ENCODE measurements at places on chromosomes 1 and 21.

GRCh38 chr21:27476696-27477095 lies 509.8 kb upstream of the ADAMTS5 start:
- DNase-seq = no peak

GRCh38 chr1:197127246-197127912 lies 19.1 kb downstream of the ASPM start:
- DNase-seq = no peak

DNA sequence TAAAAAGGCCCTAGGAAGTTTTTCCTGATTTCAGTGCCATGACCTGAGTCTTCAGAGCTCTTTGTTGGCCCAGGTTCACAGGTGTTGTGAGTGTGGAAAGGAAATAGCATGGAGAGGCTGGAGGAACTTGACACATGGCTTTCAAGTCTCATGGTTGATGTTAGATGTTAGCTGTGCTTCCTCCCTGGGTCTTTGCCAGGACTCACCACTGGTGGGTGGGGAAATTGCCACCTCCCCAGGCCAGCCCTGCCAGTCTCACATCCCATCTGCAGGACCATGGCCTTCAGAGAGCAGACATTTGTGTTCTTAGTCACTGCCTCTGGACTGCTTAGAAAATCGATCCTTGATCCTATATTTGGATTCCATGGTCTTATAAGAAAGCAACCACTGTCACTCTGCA lies 383.2 kb downstream of the DISC1 start:
- no peak for DNase-seq

DNA sequence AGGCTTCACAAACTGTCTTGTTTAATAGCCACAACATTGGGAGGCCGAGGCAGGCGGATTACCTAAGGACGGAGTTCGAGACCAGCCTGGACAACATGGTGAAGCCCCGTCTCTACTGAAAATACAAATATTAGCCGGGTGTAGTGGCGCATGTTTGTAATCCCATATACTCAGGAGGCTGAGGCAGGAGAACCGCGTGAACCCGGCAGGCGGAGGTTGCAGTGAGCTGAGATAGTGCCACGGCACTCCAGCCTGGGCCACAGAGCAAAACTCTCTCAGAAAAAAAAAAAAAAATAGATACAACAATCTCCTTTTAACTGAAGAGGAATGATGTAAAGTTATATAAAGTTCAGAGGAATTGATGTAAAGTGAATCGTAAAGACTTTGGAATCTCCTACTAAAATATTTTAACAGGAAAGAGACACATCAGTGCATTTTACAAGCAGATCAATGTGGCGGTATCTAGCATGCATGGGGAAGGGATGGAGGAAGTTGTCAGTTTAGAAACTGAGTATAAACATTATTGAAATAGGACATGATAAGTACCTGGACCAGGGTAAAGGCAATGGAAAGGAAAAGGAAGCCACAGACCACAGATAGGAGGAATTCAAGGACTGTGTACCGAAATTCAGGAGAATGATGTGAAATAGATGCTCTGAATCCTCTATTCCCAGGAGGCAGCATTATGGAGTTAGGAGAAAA lies 41.5 kb downstream of the PTPRC start:
- peak; percentile 54 for DNase-seq

GRCh38 chr1:214361636-214362035 lies 80.7 kb downstream of the SMYD2 start:
- DNase-seq = no peak

- DNase-seq = no peak
Observed at GRCh38 chr1:202680586-202681352, 29.5 kb downstream of the SYT2 start.

GRCh38 chr1:63632110-63632509 lies 38.9 kb downstream of the PGM1 start:
- no peak for DNase-seq

- no peak for DNase-seq
Observed at GRCh38 chr21:42235593-42235992, 16.7 kb downstream of the ABCG1 start.

GRCh38 chr1:43952731-43953346 lies 6.1 kb downstream of the IPO13 start:
- DNase-seq = no peak

DNA sequence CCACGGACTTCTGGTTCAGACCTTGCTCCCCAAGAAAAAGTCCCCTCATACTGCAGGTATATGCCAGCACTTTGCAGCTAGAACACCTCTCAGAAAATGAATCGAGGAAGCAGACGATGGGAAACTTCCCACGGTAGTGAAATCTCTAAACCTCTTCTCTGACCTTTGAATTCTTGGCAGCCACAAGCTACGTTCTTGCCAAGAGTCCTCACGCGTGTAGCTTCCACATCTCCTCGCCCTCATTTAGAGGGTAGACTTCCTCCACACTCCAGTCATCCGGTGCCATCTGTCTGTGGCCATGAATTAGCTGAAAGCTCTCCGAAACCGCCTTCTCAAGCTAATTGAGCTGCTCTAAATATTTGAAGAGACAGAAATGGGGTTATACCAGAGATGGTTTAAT lies 127.8 kb downstream of the RGS7 start:
- DNase-seq = no peak

GRCh38 chr1:164560121-164560541 lies 1.1 kb downstream of the PBX1 start:
- DNase-seq = no peak

GRCh38 chr1:65355031-65355712 lies 45.8 kb downstream of the DNAJC6 start:
- DNase-seq = no peak

- peak; percentile 74 for DNase-seq
Observed at GRCh38 chr1:193457676-193458075, 271.3 kb upstream of the B3GALT2 start.

DNA sequence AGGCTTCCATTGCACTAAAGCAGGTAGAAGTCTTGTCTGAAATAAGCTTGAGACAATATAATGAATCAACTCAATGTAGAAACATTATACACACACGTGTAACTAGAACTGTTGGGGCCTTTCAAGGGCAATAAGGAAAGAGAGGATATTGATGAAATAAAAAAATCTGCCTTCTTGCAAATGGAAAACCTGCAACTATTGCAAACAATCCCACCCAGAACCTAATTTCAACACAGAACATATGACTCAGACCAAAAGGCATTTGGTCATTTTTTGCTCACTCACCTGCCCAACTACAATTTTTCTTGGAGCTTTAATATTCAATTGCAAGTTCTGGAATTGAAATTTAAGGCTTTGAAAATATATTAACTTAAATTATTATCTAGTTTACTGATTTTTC lies 900.1 kb downstream of the TTLL7 start:
- no peak for DNase-seq

DNA sequence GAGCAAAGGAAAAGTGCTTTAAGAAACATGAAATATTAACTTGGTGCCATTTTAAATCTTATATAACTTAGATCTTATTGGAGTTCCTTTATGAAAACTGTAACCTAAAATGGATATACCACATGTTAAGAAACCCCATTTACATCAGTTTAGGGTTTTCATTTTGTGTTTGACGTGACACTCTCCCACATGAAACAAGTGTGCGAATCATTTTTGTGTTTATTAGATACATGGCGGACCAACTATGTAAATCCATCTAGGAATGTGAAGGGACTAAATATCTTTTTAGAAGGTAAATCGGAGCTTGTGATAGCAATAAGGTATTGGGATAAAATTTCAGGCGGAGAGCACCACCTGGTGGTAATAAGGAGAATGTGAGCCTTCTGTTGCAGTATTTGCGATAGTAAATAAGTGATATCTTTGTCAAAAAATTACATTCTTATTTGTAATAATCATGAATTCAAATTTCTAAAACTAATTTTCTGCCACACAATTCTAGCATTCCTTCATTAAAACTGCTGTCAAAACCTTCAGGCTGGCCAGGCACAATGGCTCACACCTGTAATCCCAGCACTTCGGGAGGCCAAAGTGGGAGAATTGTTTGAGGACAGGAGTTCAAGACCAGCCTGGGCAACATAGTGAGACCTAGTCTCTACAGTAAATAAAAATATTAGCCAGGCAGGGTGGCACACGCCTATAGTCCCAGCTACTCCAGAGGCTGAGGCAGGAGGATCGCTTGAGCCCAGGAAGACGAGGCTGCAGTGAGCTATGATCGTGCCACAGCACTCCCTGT lies 31.3 kb downstream of the SMAP2 start:
- DNase-seq = peak; percentile 76

- no peak for DNase-seq
Observed at GRCh38 chr1:81021134-81021533, 779.6 kb upstream of the ADGRL2 start.

DNA sequence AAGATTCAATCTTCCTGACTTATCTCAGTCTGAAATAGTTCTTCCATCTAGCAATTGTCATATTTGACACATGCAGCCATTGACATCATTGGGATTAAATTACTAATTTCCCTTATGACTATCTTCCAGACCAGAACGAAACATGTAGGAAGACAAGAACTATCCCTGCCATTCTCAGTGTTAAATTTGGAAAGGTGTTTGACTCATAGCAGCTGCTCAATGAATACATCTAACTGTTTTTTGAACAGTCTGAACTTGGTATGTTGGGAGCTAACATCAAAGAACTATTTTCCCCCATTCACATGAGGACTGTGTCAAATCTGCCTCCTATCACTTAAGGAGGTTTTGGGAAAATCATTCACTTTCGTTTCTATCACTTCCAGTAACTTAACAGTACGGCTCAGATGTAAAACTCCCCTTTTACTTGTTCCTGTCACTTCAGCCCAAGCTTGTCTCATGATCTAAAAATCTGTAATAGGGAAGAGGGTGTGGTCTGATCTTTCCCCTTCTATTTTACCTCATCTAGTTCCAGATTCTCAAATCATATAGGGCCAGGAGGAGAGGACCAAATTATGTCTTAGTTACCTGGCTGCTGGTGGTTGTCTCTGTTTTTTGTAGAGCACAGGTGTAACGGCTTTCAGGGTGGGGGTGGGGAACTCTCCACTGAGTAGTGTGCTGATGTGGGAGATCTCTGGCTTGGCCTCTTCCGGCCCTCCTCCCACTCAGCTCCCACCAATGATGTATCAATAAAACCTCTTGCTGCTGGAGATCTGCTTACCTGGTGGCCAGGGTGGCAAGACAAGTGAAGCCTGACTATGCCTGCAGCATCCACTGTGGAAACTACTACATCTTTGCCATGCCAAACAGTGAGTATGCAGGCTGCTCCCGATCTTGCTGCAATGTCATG lies 26.2 kb upstream of the SLAMF1 start:
- peak; percentile 31 for DNase-seq

- DNase-seq = no peak
Observed at GRCh38 chr21:27158967-27159366, 192.1 kb upstream of the ADAMTS5 start.

GRCh38 chr1:81029266-81029665 lies 771.5 kb upstream of the ADGRL2 start:
- DNase-seq = no peak

GRCh38 chr1:56931211-56931610 lies 34.6 kb downstream of the C8B start:
- DNase-seq = no peak

DNA sequence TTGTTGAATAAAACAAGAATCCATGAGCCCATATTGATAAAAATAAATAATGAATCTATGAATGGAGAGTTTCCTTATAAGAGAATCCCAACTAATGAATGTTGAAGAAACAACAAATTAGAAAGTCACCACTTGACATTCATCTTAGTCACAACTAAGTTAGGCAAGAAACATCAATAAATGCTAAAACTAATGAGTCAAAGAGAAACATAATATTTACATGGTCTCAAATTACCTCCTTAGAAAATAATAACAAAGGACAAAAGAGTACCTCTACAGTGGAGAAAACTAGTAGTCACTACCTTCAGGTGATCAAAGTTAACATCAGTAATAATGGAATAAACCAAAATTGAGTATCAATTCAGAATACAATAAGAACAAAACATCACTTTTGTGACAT lies 93.5 kb downstream of the AKT3 start:
- no peak for DNase-seq

- no peak for DNase-seq
Observed at GRCh38 chr1:164466429-164466828, 92.6 kb upstream of the PBX1 start.

GRCh38 chr1:65769636-65770035 lies 23.1 kb upstream of the PDE4B start:
- DNase-seq = no peak

DNA sequence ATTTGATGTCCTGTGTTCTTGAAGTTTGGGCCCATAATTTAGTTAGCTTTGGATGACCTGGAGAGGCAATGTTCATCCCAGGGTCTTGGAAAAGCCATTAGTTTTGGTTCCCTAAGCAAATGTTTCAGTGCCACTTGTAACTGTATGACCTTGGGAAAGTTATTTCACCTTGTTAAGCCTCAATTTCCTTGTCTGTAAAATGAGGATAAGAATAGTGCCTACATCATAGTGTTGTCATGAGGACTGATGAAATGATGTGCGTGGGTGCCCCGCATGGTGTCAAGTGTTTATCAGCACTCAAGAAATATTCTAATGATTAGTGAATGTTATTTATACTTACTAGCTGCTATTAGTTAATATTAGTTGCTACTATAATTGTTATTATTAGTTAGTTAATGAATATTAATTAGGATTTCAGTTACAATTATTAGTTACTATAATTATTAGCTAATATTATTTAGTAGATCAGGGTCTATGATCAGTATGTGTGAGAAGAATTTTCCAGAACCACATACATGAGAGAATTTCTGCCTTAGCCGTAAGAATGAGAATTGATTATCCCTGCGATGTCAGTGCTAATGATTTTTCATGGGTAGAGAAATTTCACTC lies 1.9 kb downstream of the SH3BGR start:
- no peak for DNase-seq

DNA sequence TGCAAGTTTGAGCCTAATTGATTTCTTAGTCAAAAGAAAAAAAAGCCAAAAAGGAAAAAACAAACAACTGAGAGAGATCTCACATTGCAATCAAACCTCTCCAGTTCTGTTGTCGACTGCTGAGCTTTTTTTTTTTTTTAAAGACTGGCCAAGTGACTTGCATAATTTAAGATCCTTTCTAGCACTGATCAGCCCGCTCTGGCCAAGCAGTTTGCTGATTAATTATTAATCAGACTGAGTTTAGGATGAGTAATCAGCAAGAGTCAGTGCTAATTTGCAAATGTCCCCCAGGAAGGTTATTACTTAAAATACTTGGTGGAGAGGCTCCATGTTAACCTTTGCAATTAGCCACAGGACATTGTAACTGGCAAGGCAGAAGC lies 39.3 kb downstream of the HMGB4 start:
- no peak for DNase-seq

DNA sequence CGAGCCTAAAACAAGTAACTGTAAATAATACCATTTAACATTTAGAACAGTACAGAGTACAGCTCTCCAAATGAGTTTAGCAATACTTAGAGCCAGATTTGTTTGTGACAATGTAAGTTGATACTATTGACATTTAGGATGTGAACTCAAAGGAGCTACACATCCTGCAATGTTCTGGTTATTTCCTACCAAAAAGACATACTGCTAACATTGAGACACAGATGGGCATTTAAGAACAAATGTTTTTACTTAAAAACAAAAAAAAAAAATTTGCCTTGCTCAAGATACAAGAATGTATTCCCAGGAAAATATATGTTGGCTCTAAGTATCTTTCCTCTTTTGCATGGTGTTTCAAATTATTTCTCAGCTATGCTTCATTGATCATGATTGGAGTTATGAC lies 1464.8 kb upstream of the PRMT6 start:
- no peak for DNase-seq

GRCh38 chr1:175373786-175374623 lies 181.4 kb upstream of the KIAA0040 start:
- no peak for DNase-seq

Measured in CD4-positive, alpha-beta T cell treated with Interleukin-12 subunit alpha and Interleukin-12 subunit beta, for 1 hour (primary cell).